ENCODE measurements at places on chromosomes 11 and 22.

DNA sequence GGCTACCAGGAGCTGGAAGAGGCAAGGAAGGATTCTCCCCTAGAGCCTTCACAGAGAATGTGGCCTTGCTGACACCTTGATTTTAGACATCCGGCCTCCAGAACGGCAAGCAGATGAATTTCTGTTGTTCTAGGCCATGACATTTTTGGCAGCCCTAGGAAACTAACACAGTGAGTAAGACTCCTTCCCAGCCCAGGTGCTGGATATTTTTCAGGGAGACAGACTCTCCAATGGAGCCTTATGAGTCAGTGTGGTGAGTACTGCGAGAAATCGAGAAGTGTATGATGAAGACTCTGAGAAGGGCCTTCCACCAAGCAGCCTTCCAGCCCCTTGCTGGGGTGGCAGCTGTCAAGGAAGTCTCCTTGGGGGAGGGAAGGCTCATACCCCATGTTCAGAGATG is 114.4 kb downstream of the OSBP2 start:
- no peak for DNase-seq

DNA sequence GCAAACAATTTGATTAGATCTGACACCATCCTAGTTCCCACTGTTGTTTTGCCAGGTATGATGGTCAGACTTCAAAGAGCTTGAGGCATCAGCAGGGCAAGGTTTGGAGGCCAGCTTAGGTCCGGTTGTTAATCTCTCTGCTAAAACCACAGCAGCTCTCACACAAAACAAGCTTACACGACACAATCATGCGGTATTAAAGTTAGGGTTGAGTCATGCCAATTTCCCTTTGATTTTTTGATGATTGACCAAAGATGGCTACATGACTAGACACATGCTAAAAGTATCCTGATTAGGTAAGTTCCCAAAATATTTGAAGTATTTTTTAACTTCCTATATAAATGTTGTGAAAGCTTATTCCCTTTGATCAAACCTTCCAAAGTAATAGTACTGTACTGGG is 145.9 kb downstream of the ELP4 start:
- no peak for DNase-seq

GRCh38 chr11:130300567-130300966 is 14.2 kb downstream of the ZBTB44 start:
- DNase-seq, result no peak

DNA sequence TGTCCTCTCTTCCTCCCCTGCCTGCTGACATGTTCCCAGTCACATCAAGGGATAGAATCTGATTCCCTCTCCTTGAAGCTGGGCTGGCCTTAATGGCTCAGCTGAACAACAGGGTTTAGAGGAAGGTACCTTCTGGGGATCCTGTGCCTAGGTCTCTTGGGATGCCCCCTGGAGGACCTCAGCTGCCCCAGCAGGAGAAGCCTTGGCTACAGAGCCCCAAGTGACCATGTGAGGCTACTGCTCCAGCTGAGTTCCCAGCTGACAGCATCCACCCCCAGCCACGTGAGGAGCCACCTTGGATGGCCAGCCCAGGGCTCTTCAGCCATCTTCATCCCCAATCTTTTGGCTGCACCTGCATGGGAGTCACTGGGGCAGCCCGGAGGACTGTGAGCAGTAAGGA is 1499.3 kb downstream of the TBC1D22A start:
- no peak for DNase-seq

DNA sequence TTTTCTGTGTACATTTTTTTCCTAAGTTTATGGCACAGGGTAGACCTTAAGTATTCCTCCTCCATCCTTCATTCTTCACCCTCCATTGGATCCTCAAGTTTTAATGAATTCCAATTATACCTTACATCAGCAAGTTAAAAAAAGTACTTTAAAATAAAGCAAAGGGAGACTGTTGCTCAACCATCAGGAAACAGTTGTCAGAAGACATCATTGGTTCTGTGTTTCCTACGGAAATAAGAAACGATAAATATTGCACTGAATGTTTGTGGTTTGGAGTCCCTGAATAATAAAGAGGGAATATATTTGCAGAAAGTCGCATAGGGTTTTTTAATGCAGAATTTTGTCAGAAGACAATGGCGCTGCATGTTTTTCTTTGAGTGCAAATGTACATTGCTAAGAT is 28.1 kb upstream of the LDHA start:
- no peak for DNase-seq

- no peak for DNase-seq
Observed at GRCh38 chr11:204587-205109, 2.6 kb downstream of the BET1L start.

- peak; percentile 89 for DNase-seq
Observed at GRCh38 chr11:798093-798713, at the start of gene SLC25A22. Gene SLC25A22 (minus strand): TSS chr11:798281. CDS start chr11:795006, 3,275 bp downstream.

GRCh38 chr11:35347173-35347878 is 72.0 kb downstream of the SLC1A2 start:
- no peak for DNase-seq

GRCh38 chr22:28397306-28397705 is 282.3 kb downstream of the TTC28 start:
- peak; percentile 51 for DNase-seq
